ENCODE measurements at places on chromosomes 3 and 15.

DNA sequence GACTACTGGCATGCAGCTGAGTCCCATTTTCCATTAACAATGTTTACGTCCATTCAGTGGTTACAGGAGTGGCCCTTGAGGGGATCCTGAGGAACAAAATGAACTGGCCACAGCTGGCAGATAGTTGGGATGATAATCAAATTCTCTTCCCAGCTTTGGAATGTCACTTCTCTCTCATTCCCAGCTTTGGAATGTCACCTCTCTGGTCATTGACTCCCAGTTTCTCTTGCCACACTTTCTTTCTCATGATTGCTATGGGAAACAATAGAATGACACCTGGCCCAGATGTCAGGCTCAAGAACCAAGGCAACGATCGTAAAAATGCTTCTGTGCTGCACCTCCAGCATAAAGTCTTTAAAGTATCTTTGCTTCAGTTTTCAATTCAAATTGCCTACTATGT, 34.0 kb downstream of the ATP13A4 start:
- DNase-seq, result no peak

GRCh38 chr3:111472556-111472955, 69.4 kb upstream of the CD96 start:
- no peak for DNase-seq

DNA sequence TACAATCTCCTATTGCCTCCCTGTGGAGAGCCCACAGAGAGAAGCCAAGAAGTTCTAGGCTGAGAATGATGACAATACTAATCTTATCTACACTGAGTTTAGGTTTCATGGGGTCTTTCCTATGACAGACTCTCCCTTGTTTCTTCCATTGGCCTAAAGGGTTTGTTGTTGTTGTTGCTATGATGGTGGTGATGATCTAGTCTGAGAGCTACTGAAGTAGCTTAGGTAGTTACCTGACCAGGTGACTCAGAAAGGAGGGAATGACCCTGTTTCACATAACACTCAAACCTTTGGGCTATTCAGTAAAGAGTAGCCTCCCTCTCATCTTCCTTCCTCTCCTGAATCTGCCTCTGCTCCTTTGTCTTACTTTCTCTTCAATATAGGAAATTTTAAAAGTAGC, 170.2 kb downstream of the GMNC start:
- no peak for DNase-seq

- DNase-seq, result no peak
Observed at GRCh38 chr3:84601303-84601702, 357.5 kb upstream of the CADM2 start.

GRCh38 chr3:171133796-171134569, 107.5 kb upstream of the SLC2A2 start:
- no peak for DNase-seq

DNA sequence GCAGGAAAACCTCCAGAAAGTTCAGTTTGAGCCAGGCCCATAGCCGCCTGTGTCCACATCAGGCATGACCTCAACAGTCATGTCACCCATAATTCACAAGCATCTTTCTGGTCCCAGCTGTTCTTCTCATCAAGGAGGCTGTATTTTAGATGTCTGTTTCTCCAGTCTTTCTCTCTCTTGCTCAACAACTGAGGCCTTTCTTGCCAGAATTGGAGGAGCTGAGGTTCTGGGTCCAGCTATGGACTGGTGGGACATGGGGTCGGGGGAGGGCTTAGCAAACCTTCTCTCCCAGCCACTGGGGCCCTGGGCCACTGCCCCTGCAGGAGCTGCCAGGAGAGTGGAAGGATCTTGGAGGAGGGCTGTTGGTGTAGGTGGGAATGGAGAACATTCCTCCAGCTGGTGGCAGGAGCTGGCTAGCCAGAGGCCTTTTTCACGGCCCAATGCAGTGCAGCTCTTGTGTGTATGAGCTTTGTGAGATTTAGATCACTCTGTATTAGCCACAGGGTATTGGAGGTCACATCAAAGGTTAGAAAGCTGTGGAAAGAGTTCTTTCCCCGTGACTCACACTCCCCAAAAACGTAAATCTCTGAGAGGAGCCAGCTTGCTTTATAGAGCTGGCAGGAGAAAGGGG, 23.5 kb downstream of the MAGEF1 start:
- peak; percentile 78 for DNase-seq

- DNase-seq, result no peak
Observed at GRCh38 chr3:97954228-97954827, 17.9 kb downstream of the RIOX2 start.

DNA sequence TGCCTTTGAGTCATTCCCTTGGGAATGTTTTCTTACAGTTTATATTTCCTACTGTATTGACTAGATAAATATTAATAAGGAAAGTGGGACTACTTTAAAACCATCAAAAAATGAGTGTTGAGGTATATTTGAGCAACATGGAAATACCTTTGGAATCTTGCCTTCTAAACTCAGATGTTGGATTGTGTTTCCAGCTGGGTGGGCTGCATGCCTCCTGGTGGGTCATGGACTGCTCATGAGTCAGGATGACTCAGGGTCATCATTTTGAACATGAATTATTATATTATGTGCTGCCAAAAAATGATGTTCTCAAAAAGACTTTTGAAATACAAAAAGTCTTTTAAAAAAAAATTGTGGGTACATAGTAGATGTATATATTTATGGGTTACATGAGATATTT, 41.1 kb upstream of the APH1B start:
- DNase-seq, result no peak

GRCh38 chr15:39777496-39777895, 5.1 kb downstream of the FSIP1 start:
- no peak for DNase-seq

DNA sequence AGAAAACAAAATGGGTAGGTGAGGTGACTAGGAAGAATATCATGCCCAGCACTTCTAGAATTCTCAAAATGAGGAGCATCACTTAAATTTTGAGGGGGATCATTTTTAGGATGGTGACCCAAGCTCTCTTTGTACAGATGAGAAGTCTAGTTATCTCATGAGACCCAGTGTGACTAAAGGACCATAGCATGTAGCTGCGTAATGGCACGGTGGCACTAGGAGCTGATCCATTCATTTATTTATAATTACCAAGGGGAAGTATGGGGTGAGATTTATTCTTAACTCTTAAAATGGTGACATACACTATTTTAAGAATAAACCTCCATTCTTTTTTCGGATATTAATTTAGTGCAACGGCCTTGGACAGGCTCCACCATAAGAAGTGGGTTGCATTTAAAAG, 8.3 kb downstream of the IQGAP1 start:
- no peak for DNase-seq

DNA sequence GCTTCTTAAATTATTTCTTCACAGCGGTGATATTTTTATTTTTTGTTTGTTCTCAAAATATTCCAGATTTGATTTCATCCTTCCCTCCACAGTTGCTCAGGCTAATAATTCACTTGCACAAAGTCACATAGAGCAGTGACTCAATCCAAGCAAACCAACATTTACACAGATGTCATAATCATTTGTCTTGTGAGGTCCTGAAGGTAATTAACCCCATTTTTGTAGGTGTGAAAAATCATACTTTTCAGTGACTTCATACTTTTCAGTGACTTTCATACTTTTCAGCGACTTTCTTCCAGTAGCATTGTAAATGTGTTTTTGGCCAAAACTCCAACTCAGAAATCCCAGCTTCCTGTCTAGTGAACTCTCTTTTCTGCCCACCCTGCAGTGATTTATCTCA, 32.1 kb downstream of the CD200 start:
- no peak for DNase-seq
